Omental fat pad (tissue), 4 donors: ENCODE measurements at places on chromosomes 5 and 9. TPM values are rescaled to one million over a fixed set of nuclear protein-coding genes. Genes with fewer than 3 reads are reported as not detected.

Gene KYAT1
- 9.3 TPM for total RNA-seq

Gene GPR151
- not detected for total RNA-seq

DNA sequence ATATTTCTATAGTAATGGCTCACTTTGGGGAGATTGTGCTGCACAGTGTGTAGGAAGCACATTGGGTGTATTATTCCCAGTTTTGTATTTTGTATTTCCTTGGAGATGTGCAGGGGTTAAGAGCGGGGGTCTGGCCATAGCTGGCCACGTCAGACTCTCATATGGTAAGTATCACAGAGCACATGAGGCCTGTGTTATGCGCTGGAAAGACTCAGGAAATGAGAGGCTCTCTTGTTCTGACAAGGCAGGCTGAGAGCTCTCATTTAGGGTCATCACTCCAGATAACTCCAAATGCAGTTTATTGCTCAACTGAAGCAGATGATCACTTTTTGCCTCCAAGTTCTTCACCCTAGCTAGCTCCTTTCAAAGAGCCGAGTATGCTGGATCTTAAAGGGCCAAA, 205.7 kb downstream of the NTRK2 start:
- no peak for DNase-seq

DNA sequence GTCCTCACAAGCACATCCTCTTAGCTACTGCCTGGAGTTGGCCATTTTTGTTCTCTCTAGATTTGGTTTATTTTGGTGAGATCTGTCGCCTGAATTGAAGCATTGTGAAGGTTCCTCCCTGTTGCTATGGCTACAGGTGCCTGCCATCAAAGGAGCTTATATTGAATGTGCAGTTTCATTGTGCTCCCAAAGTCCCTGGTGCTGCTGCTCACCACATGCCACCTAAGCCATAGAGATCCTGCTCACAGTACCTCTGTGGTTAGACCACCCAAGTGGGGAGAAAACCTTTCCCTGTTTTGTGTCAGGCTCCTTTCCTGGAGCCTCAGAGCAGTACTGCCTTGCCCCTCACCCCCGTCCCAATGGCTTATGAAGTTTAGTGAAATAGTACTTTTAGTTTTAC, 383.4 kb downstream of the TMEM38B start:
- no peak for DNase-seq

DNA sequence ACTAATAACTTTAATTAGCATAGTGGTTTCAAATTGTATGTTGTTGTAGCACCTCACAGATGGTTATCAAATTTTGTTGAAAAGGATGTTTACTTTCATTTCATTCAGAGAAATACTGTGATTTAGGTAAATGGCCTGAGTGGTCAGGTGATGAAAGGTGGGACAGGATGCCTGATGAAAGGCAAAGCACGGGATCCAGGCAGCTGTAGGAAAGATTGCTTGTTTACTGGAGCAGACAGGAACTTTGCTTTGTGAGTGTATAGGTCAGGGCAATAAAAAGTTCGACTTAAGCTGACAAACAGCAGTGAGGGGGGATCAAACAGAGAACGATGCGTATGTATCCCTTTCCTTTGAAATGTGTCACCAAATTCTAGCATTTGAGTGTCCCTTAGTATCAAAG, 19.0 kb downstream of the KIAA1958 start:
- no peak for DNase-seq

DNA sequence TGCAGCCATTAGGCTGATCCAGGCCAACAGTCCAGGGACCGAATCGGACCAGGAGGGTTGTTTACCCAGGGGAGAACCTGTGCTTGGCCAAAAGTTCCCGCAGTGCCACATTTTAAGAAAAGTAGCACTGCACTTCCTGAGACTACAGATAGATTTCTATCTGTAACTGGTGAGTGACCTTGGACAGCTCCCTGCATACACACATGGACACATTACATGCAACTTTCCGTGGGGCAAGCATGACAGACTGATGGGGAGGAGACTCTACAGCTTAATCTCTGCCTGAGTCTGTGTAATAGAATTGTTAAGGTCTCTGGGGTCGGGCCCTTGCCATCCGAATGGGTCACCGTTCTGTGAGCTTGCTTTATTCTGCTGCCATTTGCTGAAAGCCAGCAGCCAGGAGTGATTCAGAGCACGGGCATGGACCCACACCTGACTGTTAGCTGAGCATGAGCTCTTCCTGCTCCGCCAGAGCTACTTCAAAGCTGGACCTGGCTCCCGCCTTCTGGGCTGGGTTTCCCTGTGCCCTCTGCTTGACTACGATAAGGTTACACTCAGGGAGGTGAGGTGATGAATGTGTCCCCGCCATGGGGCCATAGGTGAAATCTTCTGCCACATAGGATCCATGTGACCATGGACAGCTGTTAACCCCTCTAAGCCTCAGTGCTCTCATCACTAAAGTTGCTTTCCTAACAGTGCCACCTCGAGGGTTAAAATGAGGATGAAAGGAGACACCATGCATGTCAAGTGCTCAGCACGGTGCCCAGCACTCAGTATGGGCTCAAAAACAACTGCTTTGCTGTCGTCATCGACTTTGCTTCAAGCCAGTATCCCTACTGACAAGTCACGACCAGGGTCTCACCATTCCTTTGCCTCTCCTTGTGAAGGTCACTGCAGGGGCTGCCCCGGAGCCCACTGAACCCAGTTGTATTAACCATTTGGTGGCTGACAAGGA, 200.0 kb downstream of the MELK start:
- no peak for DNase-seq
